ENCODE measurements at places on chromosomes 12 and 14.

DNA sequence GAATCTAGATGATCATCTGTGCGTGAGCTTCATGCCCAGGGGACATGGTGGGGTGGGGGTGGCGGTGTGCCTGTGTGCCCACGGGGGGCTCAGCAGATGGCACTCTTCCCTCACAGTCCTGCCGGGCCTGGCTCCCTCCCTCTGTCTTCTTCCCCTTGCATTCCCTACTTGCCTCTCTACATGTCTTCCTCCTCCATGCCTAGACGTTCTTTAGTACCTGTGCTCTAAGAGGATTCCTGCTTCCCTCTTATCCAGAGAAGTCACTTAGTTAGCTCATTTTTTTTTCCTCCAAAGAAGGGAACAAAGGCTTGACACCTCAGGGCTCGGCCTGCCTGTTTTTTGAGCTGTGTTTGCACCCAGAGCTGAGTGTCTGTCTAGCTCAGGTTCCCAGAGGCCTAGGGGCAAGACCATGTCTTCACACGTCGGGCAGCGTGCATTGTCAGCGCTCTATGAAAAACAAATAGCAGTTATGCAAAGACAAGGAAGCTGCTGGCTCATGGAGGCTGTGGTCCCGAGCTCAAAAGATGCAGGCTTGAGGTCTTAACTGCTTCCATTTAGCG, 48.8 kb downstream of the NINJ2 start:
- peak; percentile 46 for DNase-seq

- no peak for DNase-seq
These were observed 54.0 kb downstream of the PRIMA1 start for GRCh38 chr14:93734086-93734822.

- DNase-seq: no peak
These were observed 192.2 kb upstream of the C14orf180 start for GRCh38 chr14:104387022-104388010.

DNA sequence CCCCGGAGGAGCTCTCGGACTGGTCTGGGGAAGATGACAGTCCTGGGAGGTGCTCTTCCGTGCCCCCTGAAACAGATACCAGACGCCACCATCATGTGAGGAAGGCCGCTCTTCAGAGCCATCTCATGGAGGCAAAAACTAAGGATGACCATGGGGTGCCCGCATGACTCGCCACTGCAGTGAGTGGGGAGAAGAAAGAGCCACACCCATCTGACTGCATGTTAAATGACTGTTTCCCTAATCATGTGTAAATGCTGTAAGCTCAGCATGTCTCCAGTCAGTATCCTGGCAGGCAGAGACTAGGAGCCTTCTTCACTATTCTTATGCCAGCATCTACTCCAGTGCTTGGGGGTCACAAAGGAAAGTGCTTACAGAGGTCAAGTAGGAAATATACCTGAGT, 4.0 kb downstream of the STON2 start:
- DNase-seq: no peak

- DNase-seq: no peak
These were observed 64.7 kb downstream of the BTG1 start for GRCh38 chr12:92080911-92081285.

GRCh38 chr14:98959958-98960616, 311.9 kb downstream of the BCL11B start:
- DNase-seq: no peak

DNA sequence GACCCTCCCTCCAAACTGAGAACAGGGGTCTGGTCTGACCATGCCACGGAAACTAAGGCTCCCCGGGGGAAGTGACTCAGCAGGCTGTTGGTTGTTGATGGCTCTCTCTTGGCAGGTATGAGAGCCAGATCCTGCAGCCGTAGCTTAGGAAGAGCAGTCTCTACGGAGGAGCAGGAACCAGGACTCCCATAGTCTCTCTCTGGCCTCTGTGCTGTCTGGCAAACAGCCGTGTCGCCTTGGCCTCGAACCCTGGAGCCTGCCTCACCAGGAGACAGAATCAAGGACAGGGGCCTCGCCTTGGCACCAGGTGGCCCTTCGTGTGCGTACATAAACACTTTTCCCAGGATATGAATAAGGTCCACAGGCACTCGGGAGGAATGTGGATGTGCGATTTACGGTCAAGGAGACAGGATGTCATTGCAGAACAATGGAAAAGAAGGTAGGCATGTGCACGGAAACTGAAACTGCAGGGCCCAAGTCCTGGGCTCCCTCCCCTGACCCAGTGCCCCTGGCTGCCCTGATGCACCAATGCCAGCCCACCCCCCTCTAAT, 7.9 kb downstream of the VWF start:
- no peak for DNase-seq

Data from CD4-positive, alpha-beta T cell treated with Interferon gamma for 1 hour (primary cell).